H9 (cell line): ENCODE measurements at places on chromosomes 3 and 15. TPM values are rescaled to one million over a fixed set of nuclear protein-coding genes. Genes with fewer than 3 reads are reported as not detected.

- no peak for DNase-seq
Measured at GRCh38 chr3:16759227-16759903, 125.4 kb upstream of the PLCL2 start.

DNA sequence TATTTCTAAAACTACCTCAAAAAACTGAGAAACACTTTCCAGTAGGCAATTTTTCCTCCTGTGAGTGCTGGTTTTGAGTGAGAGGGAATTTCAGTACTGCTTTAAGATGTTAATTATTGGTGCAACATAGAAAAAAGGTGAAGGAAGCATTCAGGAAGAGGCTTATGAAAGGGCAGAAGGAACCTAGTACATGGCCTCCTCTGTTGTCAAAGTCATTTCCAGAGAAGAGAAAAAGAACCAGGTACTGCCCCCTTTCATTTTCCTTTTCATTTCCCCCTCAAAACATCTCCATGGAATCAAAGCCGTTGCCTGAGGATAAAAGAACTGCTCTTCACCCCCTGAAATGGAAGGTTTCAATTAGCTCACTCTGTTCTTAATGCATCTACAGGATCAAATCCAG lies 19.8 kb downstream of the RARRES1 start:
- H3K27ac ChIP-seq: no peak overlapping the region
- no peak for DNase-seq
- H3K4me1 ChIP-seq: no peaks in the 10 kb centered on the region
- H3K4me3 ChIP-seq: no peak overlapping the region
- H3K36me3 ChIP-seq: no peaks in the 10 kb centered on the region
- no peaks in the 10 kb centered on the region for H3K27me3 ChIP-seq

GRCh38 chr3:64196236-64196929 lies 28.9 kb downstream of the PRICKLE2 start:
- H3K27me3 ChIP-seq: no peaks in the 10 kb centered on the region
- peaks cover 30% of the 10 kb centered on the region for H3K36me3 ChIP-seq
- H3K4me3 ChIP-seq: no peak overlapping the region
- DNase-seq: no peak
- H3K4me1 ChIP-seq: peaks cover 2% of the 10 kb centered on the region; the same call in 1 of the 2 replicates

DNA sequence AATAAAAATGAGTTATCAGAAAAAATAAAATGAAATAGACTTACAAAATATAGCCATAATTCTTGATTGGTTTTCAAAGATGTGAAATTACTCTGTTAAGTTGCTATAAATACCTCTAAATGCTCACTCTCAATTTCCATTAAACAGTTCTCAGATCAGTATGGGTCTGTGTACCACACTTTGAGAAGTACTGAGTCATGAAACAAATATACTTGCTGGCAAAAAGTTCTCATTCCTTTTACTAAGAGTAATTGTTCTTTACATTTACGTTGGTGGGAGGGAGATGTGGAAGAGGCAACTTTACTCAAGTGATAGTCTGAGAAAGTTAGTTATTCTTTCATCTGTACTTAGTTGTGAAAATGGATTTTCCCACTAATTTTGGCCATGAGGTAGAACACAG lies 96.3 kb downstream of the ZNF385D start:
- H3K27ac ChIP-seq: no peak overlapping the region
- H3K4me1 ChIP-seq: no peaks in the 10 kb centered on the region
- H3K4me3 ChIP-seq: no peak overlapping the region

- H3K4me1 ChIP-seq: no peaks in the 10 kb centered on the region; the same call in 1 of the 2 replicates
- H3K36me3 ChIP-seq: peaks cover 4% of the 10 kb centered on the region; the same call in 2 of the 3 replicates
- H3K27me3 ChIP-seq: no peaks in the 10 kb centered on the region
- no peak for DNase-seq
- no peak overlapping the region for H3K27ac ChIP-seq
- H3K4me3 ChIP-seq: peak overlapping the region; percentile 42; the same call in 1 of the 3 replicates
Measured at GRCh38 chr3:81823882-81824395, 62.5 kb upstream of the GBE1 start.

Gene LRRC49
- 8.3 and 9.3 TPM in 2 replicates for total RNA-seq

- H3K4me1 ChIP-seq: no peaks in the 10 kb centered on the region; the same call in 1 of the 2 replicates
- no peaks in the 10 kb centered on the region for H3K27me3 ChIP-seq
- H3K36me3 ChIP-seq: no peaks in the 10 kb centered on the region
- H3K4me3 ChIP-seq: no peak overlapping the region
Measured at GRCh38 chr15:60326824-60327654, 70.7 kb downstream of the ANXA2 start.

GRCh38 chr3:143314251-143315093 lies 194.9 kb downstream of the CHST2 start:
- H3K4me3 ChIP-seq: no peak overlapping the region
- no peak for DNase-seq
- H3K4me1 ChIP-seq: no peaks in the 10 kb centered on the region
- no peaks in the 10 kb centered on the region for H3K36me3 ChIP-seq
- no peak overlapping the region for H3K27ac ChIP-seq

DNA sequence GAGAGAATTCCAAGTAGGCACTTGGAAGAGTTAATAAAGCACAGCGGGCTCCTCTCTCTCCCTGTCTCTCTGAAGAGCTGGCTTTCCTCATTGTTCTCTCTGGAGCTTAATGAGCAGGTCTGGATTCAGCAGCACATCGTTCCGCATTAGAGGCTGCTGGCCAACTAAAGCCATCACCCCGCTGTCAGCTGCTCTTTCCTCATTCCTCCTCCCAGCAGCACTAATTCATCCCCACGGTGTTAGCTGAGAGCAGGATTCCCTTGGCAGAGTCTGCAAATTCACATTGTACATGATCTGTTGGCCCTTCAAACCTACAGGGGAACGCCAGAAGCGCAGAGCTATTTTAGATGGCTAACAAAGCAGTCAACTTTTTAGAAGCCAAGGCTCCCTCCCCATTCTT lies 44.2 kb downstream of the SGO1 start:
- H3K4me1 ChIP-seq: 0 out of 2 replicates have a peak, but pooled peaks cover 2% of the 10 kb centered on the region
- H3K4me3 ChIP-seq: no peak overlapping the region
- H3K27me3 ChIP-seq: no peaks in the 10 kb centered on the region
- H3K36me3 ChIP-seq: peaks cover 2% of the 10 kb centered on the region; the same call in 1 of the 2 replicates
- no peak overlapping the region for H3K27ac ChIP-seq

GRCh38 chr15:43880406-43881194 lies 53.8 kb downstream of the WDR76 start:
- H3K4me1 ChIP-seq: peaks cover 6% of the 10 kb centered on the region; the same call in 1 of the 2 replicates
- H3K4me3 ChIP-seq: no peak overlapping the region
- no peak for DNase-seq
- no peaks in the 10 kb centered on the region for H3K27me3 ChIP-seq

GRCh38 chr3:55468251-55468650 lies 18.9 kb downstream of the WNT5A start:
- H3K27ac ChIP-seq: no peak overlapping the region
- H3K4me1 ChIP-seq: peaks cover 2% of the 10 kb centered on the region; the same call in 1 of the 2 replicates
- no peaks in the 10 kb centered on the region for H3K36me3 ChIP-seq
- H3K4me3 ChIP-seq: no peak overlapping the region
- no peak for DNase-seq
